Activated gamma-delta T cell treated with Interleukin-2 at 50 U/mL for 16 hours (primary cell): ENCODE measurements at places on chromosomes 7 and 10.

DNA sequence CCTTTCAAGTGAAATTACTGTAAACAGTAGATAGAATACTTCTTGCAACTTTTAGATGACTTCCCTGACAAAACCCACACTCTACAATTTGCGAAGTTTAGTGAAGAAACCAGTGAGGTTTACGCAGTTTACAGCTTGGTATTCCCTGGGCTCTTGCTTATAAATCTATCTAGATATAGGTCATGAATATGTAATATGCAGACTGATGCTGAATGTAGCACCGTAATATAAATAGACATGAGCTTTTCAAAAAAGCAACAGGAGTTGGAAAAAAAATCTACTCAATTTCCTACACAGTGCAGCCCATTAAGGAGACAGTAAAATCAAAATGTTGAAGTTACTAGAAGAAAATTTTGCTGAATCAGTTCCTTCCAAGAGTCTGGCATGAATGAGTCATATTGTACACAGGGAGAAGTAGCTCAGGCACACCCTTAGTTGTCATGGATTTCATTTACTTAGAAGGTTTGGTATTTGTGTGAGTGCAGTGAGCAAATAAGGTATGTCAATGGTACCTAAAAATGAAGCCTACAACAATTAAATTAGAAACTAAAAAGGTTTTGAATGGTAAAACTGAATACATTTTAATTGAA lies 67.7 kb upstream of the NEUROD6 start:
- DNase-seq = no peak

- DNase-seq = no peak
Measured at GRCh38 chr10:84541289-84541637, 212.9 kb downstream of the CCSER2 start.

DNA sequence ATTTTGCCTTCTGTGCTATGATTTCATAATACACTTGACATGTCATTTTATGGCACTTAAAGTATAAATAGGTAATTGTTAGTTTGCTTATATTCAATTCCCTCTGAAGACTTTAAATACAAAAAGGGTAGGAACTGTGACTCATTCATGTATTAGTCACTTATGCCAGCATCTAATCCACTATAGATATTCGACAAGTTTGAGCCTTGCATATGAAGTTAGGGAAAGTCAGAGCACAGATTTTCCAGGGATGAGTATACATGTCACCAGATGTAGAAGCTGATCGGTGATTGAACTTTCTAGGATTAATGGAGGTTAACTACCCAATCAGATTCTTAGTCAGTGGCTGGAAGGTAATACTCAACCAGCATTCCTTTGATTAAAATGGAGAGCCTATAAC lies 1321.5 kb downstream of the XPNPEP1 start:
- DNase-seq = no peak

GRCh38 chr10:69910561-69910960 lies 108.9 kb downstream of the COL13A1 start:
- no peak for DNase-seq

DNA sequence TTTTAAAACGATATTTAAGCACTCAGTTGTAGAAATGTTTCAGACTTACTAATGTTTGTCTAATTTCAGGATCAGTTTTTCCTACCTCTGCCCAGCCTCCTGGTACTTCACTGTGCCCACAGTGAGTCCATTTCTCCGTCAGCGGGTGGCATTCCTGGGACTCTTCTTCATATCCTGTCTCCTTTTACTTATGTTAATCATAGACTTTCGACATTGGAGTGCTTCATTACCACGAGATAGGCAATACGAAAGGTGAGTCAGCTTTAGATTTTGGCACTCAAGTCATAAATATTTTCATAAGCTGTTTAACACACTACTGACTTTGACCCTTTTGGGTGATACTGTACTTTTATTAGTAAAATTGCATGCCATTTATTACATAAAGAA lies 2.1 kb downstream of the ENTPD7 start:
- DNase-seq = no peak

GRCh38 chr10:62690703-62691102 lies 113.8 kb upstream of the ADO start:
- no peak for DNase-seq

GRCh38 chr7:158033196-158033595 lies 554.4 kb downstream of the PTPRN2 start:
- no peak for DNase-seq

GRCh38 chr10:64518456-64518855 lies 997.3 kb downstream of the REEP3 start:
- no peak for DNase-seq

DNA sequence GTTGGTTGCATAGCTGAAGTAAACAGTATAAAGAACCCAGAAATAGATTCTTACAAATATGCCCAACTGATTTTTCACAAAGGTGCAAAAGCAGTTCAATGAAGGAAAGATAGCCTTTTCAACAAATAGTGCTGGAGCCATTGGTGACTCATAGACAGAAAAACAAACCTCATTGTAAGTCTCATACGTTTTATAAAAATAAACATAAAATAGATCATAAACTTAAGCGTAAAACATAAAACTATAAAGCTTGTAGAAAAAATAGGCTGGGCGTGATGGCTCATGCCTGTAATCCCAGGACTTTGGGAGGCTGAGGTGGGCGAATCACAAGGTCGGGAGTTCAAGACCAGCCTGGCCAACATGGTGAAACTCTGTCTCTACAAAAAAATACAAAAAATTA lies 318.8 kb upstream of the IGFBP3 start:
- no peak for DNase-seq

- DNase-seq = no peak
Measured at GRCh38 chr7:86706406-86706805, 62.7 kb downstream of the GRM3 start.

DNA sequence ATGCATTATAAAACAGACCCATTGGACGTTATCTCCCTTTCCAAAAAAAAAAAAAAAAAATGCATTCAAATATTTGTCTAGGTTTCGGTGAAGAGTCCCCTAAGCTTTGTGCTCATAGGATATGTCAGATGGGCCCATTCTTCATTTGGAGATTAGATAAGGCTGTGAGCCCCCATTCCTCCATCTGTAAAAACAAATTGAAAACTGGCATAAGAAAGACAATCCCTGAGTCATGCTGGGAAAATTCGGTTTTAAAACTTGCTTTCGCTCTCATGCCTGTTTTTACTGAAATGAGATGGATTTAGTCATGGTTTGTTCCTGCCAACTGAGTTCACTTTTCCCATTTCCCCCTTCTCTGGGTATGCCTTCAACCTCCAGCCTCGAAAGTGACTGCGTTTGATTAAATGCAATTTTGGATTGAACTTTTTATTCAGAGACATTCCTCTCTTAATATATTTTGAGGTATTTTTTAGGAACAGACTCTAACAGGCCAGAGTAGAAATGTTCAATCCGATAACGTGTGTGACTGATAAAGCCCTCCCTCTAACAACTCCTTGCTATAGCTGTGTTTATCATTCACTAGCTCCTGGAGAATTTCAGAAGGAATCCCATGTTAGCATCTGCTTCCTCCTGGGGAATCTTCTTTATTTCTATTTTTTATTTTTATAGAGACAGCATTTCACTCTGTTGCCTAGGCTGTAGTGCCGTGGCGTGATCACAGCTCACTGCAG lies 190.9 kb upstream of the LYZL2 start:
- DNase-seq = no peak

DNA sequence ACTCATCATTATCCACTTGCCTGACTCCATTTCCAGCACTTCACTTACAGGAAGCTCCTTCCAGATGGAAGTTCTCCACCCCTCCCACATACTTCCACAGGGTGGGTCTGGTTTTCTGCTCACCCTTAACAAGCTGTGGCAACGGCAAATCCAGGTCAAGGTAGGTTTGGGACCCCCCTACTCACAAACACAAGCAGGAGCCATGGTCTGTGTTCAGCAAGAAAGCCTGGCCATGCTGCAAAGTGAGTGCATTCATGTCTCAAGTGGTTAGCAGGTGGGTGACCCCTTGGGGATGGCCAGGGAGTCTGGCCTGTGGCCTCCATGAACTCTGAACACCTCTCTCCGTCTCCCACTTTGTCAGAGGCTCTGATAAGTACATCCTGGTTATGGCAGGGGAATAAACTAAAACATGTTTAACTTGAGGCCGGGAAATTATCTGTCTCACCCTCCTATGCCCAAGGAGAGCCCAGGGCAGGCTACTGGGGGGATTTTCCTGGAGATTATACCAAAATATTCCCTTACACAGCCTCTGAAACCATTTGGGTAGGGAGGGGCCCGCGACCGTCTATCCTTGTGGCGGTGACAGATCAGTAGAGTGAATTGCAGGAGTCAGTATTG lies 844 bp downstream of the XPNPEP1 start:
- DNase-seq = no peak

- no peak for DNase-seq
Measured at GRCh38 chr7:3722396-3722922, 421.4 kb downstream of the SDK1 start.

GRCh38 chr10:100146875-100147650 lies 38.8 kb downstream of the ERLIN1 start:
- no peak for DNase-seq
